ENCODE measurements at places on chromosomes 4 and X. TPM values are rescaled to one million over a fixed set of nuclear protein-coding genes. Genes with fewer than 3 reads are reported as not detected.

GRCh38 chr4:59518005-59518823, 1681.9 kb upstream of the ADGRL3 start:
- no peak for DNase-seq

DNA sequence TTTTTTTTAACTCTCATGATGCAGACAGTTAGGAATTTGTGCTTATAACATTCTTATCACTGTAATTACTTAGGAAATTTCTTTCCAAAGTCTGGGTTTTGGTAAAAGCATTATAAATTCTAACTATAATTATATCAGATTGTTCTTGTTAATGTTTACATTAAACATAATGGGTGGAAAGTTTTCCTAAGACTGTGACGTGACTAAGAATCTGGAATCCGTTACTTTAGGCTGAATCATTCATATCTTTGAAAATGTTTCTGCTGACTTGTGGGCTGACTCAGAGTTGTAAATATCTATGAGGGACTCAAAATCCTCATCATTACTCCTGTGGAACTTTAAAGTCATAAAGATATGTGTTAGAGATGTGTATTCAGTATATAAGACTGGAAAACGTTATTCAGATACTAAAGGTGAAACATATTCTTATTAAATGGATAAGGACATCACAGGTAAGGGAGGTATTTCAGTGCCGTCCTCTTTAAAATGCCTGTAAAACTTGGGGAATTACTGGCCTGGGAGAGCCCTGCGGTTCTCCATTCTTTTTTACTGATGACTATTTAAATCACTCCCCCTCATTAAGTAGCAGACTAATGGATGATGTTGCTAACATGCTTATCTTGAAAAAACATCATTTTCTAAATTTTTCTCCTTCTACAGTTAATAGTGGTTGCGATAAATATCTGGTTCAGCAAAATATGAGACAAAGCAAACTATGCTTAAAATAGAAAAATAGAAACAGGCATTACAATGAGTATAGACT, 159.0 kb downstream of the DCLK2 start:
- DNase-seq, result no peak

DNA sequence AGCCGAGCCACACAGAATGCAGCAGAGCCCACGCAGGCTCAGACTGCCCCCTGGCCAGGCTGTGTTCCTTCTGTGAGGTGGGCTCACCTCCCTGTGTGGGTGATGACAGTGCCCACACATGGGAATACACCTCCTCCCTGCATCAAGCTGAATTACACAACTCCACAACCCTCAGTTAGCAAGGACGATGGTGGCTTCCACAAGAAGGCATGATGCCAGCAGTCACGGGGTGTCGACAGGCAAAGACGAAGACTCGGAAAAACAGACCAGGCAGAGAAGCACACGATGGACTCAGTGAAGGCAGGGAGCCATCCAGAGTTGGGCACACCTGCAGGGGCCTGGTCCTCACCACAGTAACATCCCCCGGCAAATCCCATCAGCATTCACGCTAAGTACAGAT, 12.1 kb downstream of the LETM1 start:
- DNase-seq, result no peak

- DNase-seq, result no peak
These were observed 468.7 kb downstream of the ANKRD50 start for GRCh38 chr4:124243671-124244366.

The ZGRF1 gene
- 4.5 TPM for total RNA-seq

- no peak for DNase-seq
These were observed 103.5 kb upstream of the BOD1L1 start for GRCh38 chr4:13731019-13731418.

GRCh38 chr4:61214680-61215079, 14.6 kb downstream of the ADGRL3 start:
- DNase-seq, result no peak

The ZNF157 gene
- 1.9 TPM for total RNA-seq

The FOXP3 gene
- 0.23 TPM for total RNA-seq

- no peak for DNase-seq
These were observed 60.0 kb downstream of the PDHA1 start for GRCh38 chrX:19403696-19404095.

The MCF2 gene
- 0.20 TPM for total RNA-seq

The P2RY8 gene
- total RNA-seq, result 3.7 TPM

- DNase-seq, result no peak
These were observed 72.4 kb downstream of the COQ2 start for GRCh38 chr4:83212041-83212851.

The DOK7 gene
- total RNA-seq, result 5.6 TPM

All from upper lobe of left lung (tissue), 6 donors.